Nucleus accumbens (tissue), 56 donors: ENCODE measurements at places on chromosomes 4 and X.

DNA sequence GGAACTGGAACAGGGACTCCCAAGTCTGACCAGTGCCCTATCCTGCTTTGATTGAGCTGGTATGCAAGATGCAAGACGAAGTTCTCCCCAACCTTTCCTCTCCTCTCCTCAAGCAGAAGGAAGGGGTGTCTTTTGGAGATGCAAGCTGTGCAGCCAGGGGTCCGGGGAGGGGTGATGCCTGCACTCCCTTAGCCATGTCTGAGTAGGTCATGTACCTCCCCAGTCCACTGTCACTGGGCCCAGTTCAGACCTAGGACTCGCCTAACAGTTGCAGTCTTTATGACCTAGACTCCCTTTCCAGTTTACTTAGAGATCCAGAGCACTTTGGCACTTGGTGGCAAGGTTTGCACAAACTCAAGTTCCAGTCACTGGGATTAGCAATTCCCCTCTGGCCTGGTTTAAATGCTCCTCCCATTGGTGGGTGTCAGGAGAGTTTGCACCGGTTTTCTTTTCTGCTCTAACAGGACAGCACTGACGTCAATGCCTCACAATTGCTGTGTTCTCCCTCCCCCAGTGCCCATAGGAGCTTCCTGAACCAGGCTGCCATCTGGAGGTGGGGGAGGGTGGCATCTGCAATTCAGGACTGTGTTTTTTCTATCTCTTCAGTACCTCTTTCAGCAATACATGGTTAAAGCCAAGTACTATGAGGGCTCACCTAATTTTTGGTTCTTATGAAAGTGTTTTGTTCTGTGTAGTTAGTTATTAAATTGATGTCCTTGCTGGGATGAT lies 782.2 kb downstream of the ARAP2 start:
- no peak for DNase-seq

- DNase-seq: no peak
Observed at GRCh38 chr4:184074677-184075388, 142.8 kb downstream of the ENPP6 start.

DNA sequence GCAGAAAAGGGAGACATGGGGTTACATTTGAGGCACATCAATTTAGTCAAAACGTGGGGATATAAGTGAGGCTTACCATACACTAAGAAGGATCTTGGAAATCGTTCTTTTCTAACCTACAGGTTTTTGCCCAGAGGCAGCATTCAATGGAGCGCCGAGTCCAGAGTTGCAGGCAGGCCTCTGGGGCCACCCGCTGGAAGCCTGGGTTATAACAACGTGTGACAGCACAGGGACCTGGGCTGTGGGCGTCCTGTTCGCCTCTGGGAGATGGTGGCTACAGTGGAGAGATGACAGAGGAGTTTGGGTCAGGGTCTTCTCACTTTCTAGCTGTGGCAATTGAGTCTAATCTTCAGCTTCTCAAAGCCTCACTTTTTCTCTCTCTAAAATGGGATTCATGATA lies 53.9 kb downstream of the ENPP6 start:
- peak; percentile 25 for DNase-seq

- DNase-seq: no peak
Observed at GRCh38 chr4:80713409-80713808, 317.1 kb upstream of the BMP3 start.

DNA sequence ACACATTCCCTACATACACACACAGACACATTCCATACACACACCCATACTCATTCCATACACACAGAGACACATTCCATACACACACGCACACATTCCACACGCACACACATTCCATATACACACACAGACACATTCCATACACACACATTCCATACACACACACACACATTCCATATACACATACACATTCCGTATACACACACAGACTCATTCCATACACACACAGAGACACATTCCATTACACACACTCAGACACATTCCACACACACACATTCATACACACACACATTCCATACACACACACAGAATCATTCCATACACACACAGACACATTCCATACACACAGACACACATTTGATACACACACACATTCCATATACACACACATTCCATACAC lies 15.2 kb downstream of the LINC00632 start:
- DNase-seq: no peak

- no peak for DNase-seq
Observed at GRCh38 chrX:127129510-127129909, 310.0 kb downstream of the PRR32 start.

GRCh38 chr4:83025563-83025962 lies 9.4 kb upstream of the COPS4 start:
- no peak for DNase-seq

DNA sequence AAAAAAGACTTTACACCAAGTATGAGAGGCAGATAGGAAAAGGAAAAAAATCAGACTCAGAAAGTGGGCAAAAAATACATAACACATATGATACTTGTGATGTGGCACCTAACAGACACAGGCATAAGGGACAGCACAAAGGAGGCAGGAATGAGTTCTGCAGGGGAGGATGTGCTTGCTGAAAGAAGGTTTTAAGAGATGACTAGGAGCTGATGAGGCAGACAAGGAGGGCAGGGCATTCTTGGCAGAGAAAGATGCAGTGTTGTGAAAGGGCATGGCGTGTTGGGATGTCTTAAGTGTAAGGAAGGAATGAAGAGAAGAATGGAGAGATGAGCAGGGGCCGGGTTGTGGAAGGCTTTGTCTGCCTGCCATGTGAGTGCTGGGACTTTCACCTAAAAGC lies 49.7 kb upstream of the TMEM154 start:
- no peak for DNase-seq
